ENCODE measurements at places on chromosomes 2 and 18. TPM values are rescaled to one million over a fixed set of nuclear protein-coding genes. Genes with fewer than 3 reads are reported as not detected.

- no peak for DNase-seq
Observed at GRCh38 chr2:182248362-182248761, 178.5 kb downstream of the PDE1A start.

DNA sequence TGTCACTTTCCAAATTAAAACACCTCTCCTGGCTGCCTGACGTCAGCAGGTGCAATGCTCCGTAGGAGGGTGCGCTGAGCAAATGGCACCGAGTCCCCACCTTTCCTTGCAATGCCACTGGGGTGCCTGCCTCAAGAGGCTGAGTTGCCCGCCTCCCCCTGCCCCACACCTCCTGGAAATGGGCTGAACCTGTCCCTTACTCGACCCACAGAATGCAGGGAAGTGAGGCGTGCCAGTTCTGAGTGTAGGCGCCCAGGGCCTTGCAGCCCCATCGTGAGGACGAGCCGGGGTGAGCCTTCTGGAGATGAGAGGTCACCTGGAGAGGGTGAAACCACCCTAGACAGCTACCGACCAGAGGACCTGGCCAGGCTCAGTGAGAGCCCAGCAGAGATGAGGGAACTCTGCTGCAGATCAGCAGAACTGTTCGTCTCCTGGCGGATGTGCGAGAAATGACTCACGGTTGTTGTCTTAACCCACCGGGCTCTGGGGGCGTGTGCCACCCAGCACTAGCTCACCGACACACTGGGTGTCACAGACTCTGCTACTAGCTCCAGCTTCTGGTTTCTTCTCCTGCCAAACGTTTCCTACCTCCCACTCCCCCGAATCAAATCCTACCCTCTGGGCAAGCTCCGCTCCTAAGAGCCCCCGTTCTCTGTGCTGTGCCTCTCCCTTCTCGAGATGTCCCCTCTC, 168.7 kb upstream of the HDAC4 start:
- no peak for DNase-seq

The IL1RN gene
- 2.5 TPM for total RNA-seq

GRCh38 chr18:55998801-55999385, 410.9 kb upstream of the TCF4 start:
- DNase-seq: no peak

The ELOA2 gene
- total RNA-seq: not detected

- no peak for DNase-seq
Observed at GRCh38 chr2:8605351-8606065, 76.3 kb upstream of the ID2 start.

GRCh38 chr2:23698721-23699579, 228.0 kb downstream of the ATAD2B start:
- DNase-seq: no peak

- DNase-seq: no peak
Observed at GRCh38 chr2:76159042-76159648, 448.4 kb upstream of the GCFC2 start.

GRCh38 chr2:208175069-208175839, 11.9 kb upstream of the CRYGA start:
- DNase-seq: peak; percentile 50

GRCh38 chr2:238431-238830, 25.4 kb downstream of the SH3YL1 start:
- DNase-seq: no peak

DNA sequence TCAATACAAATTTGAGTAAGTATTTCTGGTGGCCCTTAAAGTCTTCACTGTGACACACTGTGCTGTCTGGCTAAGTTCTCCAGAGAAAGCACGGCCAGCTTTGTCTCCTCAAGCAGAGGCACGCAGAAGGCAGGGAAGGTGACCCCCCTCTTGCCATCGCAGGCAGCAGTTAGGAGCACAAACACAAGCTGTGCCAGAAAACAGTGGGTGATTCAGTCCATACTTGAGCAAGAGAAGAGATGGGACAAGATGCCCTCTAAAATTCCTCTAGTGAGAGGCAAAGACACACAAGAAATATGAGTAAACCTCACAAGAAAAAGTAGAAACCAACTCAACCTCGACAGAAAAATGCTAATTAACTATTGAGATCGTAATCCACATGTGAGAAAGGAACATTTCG, 9.8 kb downstream of the MCEE start:
- DNase-seq: no peak

DNA sequence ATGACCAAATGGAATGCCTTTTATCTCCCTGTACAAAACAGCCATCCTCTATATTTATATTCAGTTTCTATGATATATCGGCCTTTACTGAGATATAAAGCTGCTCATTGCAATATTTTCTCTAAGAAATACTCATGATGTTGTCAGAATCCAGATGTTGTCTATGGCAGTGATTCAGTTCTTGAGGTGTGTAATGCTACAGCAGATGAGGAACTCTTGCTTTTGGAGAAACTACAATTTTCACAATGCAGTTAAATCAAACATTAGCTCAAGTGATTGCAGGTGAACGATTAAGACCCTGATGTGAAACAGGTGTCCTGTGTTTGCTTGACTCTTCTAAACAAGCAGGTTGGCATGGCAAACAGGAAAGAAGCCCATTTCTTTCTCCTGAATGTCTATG, 256.2 kb upstream of the CDH20 start:
- DNase-seq: no peak

DNA sequence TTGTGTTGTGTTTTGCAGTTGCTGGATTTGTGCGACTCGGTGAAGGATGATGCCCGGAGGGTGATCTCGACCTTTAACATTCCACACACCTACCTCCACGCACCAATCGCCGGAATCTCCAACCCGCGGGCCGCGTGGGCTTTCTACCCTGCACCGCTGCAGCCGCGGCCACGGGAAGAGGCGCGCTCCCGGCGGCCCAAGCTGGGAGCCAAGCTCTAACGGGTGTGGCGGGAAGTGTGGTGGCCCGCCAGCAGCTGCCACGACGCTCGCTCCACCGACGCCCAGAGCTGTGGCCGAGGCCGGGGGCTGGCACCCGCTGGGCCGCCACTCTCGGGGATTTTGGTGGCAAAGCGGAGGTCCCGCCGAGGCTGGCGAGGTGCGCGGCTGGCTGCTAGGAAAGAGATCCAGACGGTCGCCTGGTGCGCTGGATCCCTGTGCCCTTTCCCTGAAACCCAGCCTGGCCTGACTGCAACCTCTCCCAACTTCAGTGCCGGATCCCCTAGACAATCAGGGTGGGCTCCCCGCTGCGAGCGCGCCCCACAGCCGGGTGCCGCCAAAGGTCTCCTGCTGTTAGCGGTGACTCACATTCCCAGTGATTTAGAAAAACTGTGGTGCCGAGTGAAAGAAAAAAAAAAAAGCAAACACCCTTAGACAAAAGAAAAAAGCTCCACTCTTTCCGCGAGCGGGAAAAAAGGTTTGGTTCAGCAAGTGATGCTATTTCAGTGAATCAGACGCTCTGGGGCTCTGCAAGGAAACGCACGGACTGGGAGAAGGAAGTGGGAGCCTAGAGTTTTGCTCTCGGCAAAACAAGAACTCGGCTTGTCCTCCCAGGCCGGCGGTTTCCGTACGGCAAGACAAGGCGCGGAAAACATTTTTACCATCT, 2.9 kb upstream of the BCL2L11 start:
- peak; percentile 23 for DNase-seq

DNA sequence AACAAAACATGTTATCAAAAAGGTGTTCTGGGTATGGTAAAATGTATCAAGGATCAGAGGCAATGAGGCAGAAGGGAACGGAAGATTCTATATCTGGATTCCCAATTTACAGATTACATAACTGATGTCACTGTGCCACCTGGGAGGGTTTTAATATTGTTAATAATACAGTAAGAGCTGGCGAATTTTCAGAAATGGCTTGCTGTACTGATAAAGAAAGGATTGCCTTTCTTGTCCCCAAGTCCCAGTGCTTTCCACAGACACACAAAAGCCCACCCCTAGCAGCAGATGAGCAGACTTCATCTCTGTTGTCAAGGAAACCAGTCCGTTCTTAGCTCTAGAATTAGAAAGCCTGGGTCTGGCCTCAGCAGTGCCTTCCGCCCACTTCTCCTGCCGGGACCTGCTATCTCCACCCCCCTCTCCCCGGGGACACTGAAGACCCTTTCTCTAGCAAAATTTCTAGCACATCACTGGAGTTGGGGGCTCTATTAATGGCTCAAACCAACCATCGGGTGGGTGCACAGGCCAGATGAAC, 34.3 kb downstream of the ADD2 start:
- no peak for DNase-seq

- no peak for DNase-seq
Observed at GRCh38 chr18:58535340-58536201, 93.3 kb downstream of the ALPK2 start.

The SP5 gene
- total RNA-seq: not detected

The MZT2A gene
- total RNA-seq: 166 TPM

DNA sequence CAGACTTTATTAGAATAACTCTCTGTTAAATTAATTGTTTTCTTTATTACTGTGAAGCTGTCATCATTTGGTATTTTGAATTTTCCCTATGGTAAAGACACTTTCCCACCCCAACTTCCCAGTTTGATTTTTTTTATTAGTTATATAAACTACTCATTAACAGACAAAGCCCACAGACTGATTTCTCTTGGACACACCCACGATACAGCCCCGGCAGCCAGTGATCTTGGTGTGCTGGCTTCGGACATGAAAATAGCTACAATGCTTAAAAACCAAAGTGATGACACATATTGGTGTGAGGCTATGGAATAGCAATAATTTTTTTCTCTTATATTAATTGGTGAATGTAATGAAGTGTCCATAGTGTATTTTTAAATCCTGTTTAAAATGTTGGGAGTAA, 225.4 kb upstream of the SIX3 start:
- no peak for DNase-seq

DNA sequence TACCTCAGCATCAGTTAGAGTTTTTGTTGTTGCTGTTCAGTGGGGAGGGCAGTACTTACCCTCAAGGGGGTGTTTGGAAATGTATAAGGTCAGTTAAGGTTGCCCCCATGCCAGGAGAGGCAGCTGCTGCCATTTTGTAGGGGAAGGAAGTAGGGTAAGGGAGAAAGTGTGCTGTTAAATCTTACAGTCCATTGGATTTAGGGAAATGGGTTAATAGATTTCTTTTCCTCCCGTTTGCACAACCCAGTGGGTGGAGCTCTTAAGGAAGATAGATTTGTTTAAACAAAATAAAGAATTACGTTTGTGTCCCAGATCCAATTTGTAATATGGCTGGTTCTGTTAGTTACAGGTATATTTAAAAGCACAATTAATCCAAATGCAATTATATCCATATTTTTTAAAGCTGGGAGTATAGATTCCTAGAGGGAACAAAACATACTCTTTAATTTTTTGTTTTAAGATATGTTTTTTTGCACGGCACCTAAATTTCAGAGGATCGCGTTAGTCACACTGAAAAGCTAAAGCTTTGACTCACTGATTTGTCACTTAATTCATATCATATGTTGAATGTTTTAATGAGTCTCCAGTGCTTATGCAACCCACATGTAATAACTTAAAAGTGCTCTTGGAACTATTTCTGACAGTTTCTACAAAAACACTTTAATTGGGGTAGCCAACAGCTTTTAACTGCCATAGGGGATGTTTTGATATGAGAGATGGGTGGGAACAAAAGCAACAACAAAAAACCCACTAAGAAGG, 9.0 kb upstream of the CWC22 start:
- no peak for DNase-seq

The GPR45 gene
- not detected for total RNA-seq

The APOB gene
- total RNA-seq: 1.1 TPM

The CASP8 gene
- total RNA-seq: 45.8 TPM

All from activated T-cell treated with anti-CD3 and anti-CD28 coated beads, Interleukin-2, amount 50 U/mL, for 4 hours (primary cell).